ENCODE measurements at places on chromosomes 2 and 18.

DNA sequence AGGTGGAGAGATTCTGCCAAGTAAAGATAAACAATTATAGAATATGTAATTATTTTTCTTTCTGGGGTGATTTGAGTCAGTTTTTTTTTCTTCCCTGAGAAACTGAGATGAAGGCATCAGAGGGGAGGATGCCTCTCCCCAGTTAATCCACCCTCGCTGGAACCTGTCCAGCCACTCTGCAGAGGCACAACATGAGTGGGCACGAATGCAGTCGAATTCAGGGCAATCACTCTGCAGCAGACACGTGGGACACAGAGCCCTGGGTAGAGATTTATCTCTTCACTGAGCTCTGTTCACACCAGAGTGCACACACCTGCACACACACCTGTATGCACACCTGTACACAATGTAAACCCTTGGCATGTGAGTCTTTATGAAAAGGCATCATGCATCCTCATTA lies 154.2 kb downstream of the DCDC2C start:
- DNase-seq, result no peak

DNA sequence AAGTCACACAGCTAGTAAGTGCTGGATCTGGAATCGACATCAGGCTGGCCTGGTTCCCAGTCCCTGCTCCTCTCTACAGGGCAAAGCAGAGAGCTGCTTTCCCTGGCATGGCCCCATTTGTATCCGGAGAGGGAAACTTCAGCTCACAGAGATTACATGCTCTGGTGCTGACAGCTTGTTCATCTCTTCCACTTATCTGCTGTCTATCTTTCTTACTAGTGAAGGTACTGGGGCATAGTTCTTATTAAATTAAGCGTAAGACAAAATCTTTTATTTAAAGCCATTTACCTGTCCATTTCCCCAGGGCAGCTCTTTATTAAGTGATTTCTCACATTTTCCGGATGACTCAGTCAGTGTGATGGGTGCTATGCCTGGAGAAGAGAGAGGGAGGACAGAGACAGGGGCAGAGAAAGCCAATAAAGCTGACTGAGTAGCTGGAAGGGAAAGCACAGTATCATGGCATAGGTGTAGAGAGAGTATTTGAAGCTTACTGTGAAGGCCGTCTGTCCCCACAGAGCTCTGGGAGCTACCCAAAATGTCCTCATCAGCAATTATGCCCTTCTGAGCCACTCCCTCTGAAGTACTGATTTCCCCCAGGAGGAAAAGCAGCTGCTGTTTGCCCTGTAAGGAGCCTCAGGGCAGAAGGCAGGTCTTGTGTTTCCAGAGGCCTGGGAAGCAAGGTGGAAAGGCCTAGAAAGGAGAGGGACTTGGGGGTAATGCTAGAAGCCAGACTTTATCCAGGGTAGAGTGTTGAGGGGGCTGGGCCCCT lies 44.1 kb upstream of the EPAS1 start:
- no peak for DNase-seq

DNA sequence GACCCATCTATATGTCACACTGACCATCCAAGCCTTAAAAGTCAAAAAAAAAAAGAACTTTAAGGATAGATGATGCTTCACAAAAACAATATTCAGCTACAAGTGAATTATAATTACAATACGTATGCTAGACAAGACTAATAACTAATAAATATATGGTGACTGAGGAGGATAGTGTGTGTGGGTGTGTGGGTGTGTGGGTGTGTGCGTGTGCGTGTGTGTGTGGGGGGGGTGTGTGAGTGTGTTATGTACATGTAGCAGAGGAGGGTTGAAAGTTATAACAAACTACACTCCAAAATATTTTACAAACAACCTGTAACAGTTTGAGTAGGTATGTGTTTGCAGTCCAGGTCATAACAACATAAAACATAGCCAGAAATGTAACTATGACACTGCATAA lies 159.2 kb upstream of the RBBP8 start:
- no peak for DNase-seq

DNA sequence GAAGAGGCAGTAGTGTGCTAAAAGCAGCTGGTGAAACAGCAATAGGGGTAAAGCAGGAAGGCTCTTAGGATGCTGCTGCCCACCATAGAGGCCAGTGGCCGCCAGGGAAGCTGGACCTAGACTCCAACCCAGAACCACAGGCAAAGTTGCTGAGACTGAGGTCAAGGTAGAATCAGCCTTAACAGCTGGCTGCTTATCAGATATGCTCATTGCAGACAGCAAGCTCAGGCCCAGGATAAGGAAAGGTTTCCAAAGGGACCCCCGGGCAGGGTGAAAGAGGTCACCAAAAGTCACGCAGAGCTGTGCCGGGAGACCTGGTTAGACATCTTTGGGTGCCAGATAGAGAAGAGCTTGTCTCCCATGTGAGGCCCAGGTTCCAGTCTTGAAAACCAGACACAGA lies 42.9 kb upstream of the EPG5 start:
- DNase-seq, result no peak

DNA sequence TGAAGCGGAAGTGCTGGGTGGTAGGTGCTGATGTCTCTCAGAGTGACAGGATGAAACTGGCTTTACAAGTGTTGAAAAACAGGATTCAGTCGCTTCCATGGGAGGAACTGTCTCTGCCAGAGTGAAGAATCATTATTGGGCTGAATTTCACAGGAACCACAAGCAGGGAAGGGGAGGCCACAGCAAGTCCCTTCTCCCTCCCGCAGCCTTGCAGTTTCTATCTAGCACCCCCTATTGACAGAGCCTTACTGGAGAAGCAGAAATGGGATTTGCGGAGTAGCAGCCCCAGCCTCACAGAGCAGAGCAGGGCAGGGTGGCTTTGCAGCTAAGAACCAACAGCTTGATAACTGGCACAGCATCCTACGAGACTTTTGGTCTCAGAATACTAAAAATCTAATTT lies 33.3 kb upstream of the RMP24 start:
- DNase-seq, result no peak

DNA sequence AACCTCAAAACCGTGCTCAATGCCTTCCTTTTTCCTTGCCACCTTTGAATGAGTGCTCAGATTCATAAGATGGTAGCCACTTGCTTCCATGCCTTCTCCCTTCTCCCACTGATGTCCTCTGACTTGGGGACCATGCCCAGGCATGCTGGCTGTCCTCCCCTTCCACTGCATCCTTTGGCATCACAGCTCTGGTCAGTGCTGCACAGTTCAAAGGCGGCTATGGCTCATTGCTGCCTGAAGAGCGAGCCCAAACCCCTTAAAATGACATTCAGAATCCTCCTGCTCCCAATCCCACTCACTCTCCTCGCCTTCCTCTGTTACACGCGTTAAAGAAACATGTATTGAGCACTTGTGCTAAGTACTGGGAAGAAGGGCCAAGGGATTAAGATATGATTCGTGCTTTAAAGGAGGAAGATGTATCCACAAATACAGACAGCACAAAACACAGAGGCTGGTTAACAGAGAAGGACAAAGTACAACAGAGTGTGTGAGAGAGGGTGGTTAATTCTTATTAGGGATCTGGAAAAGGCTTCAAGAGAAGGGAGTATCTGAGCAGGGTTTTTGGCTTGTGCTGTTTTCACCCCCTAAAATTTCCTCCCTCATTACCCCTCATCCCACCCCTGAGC lies 81.8 kb downstream of the CERKL start:
- DNase-seq, result no peak

DNA sequence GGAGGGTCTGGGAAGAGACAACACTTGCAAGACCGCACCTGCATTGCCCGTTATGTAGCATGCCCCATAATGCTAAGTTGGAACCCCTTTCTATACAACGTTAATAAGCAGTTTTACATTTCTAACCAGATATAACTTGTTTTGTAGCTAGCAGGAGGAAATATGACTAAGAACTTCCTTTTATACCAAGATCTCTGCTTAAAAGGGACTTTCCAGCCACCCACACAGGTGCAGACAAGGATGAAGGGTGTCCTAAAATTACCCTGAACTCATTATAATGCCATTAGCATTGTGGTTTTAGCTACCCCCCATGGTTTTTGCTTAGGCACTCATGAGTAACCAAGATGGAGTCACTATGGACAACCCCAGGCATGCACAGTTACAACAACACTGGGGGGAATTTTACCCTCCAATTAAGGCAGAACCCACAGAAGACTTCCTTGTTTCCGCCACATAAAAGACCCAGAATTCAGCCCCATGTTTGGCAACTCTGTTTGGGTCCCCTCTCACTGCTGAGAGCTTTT lies 362.8 kb downstream of the CBLN2 start:
- DNase-seq, result no peak

GRCh38 chr2:118350621-118351020 lies 262.4 kb downstream of the INSIG2 start:
- no peak for DNase-seq

GRCh38 chr2:46174345-46175170 lies 122.6 kb upstream of the EPAS1 start:
- no peak for DNase-seq

DNA sequence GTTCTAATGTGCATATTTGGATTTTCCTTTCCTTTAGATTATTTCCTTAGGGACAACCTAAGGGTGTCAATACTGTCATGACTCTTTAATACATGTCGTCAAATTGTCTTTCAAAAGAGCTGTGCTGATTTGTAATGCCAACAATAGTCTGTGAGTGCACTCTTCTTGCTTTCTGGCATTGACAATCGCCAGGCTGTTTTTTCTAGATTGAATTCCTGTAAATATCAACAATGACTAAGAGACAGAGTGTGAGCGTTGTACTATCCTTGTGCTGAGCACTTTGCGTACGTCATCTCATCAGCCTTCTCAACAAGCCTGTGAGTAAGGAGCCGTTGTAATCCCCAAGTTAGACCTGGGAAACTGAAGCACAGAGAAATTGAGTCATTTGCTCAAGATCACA lies 96.0 kb downstream of the ACOXL start:
- no peak for DNase-seq

DNA sequence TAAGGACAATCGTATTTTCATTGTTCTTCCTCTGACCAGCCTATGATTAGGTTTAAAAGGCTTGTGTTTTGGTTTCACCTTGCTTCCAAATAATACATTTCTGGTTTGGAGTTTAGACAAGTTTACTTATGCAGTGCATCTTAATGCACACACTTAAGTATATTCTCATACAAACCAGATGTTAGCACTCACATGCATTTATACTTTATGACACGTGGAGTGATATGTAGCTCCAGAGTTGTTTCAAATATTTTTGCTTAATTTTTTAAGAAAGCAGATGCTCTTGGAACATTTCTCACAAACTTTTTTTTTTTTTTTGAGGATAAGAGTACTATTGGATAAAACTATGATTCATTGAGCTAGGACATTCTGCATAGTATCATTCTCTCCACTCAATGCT lies 109.9 kb downstream of the PDE1A start:
- DNase-seq, result no peak

GRCh38 chr2:156088587-156088986 lies 243.9 kb downstream of the NR4A2 start:
- DNase-seq, result no peak

Data from HTR-8/SVneo (cell line).